ENCODE measurements at places on chromosomes 16 and 17.
A peak's percentile ranks its signal among the peaks of the same experiment; 100 is the strongest.

DNA sequence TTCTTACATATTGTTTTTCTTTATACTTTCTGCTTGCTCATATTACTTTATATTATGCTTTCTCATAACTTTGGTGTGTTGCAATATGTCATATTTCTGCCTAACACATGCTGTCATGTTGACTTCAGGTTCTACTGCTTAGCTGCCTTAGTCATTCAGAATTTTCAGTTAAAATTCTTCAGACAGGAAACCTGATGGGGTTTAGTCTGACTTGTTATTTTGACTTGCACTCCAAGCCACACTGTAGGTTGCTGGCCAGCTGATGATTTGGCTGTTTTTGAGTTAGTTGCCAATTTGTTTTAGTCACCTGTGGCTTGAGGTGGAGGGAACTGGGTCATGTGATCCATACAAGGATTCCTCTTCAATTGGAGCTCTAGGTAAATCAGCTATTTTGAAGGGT, 315.4 kb downstream of the MAP2K6 start:
- no peak for DNase-seq

DNA sequence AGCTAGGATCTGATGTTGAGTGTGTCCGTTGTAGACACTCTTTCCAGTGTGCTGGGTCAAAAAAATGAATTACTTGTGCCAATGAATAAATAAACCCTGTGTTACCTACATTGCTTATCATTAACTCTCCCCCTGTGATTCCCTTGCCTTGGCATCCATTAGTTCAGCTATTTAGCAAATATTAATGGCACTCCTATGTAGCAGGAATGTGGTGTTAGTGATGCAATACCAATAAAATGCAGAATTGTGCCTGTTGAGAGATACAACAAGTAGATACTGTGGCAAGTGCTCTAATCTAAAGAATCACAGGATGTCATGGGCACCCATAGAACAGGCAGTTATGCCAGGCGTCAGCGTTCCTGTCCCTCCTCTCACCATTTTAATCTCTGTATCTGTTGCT, 343.2 kb downstream of the PMP22 start:
- DNase-seq = no peak

GRCh38 chr17:1907909-1908698, 78.3 kb downstream of the RPA1 start:
- peak; percentile 74 for DNase-seq

- DNase-seq = no peak
These were observed 410.8 kb downstream of the CDH11 start for GRCh38 chr16:64711026-64711425.

DNA sequence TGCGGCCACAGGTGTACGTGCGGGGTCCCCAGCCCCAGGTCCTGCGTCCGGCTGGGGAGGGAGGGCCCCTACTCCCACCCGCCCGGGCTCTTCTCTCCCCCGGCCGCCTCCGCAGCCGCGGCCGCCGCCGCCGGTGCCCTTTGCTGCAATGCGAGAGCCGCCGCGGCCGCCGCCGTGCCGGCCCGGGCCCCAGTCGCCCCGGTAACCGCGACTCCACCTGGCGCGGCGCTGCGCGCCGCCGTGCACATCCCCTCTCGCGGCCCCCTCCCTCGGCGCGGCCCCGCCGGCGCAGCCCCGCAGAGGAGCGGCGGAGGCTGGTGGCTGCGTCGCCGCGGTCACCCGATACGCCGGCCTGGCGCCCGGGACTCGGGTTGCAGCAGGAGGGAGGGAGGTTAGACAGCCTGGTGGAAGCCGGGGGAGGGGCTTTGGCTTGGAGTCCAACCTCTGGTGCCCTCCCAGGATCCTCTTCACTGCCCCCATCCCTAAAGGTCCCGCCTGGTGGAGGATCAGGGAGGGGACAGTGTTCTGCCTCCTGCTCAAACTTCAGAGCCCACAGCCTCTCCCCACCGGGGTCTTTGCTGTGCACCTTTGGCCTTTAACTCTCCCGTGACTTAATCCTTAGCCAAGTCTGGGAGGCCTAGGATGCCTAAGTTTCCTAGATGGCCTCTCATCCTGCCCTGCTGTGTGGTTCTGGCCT, 32.9 kb downstream of the SRCIN1 start:
- peak; percentile 50 for DNase-seq

- no peak for DNase-seq
These were observed 223.7 kb downstream of the FOXL1 start for GRCh38 chr16:86802013-86802412.

GRCh38 chr17:8910969-8911604, 43.6 kb upstream of the PIK3R6 start:
- DNase-seq = no peak

- DNase-seq = no peak
These were observed 29.3 kb upstream of the GSG1L start for GRCh38 chr16:28092721-28093384.

DNA sequence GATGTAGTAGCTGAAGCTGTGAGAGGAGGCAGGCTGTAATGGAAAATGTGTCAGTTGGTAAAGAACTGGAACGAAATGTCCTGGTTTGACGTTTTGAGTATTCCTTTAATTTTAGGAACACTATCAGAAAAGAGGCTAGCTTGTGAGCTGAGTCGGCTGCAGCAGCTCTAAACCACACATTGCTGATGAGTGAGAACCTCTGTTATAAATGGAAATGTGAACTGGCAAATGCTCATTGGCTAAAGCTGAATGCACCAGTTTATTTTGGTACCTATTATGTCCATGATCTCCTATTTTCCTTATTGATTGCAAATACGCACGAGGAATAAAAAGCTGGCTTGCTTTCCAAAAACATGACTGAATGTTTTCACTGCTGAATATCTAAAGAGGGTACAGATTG, 11.0 kb upstream of the WIPI1 start:
- no peak for DNase-seq

GRCh38 chr17:38685491-38685890, 10.7 kb upstream of the EPOP start:
- no peak for DNase-seq

- DNase-seq = no peak
These were observed 23.1 kb downstream of the ACLY start for GRCh38 chr17:41895617-41896016.

- no peak for DNase-seq
These were observed 74.8 kb upstream of the MARCHF10 start for GRCh38 chr17:62882878-62883277.

DNA sequence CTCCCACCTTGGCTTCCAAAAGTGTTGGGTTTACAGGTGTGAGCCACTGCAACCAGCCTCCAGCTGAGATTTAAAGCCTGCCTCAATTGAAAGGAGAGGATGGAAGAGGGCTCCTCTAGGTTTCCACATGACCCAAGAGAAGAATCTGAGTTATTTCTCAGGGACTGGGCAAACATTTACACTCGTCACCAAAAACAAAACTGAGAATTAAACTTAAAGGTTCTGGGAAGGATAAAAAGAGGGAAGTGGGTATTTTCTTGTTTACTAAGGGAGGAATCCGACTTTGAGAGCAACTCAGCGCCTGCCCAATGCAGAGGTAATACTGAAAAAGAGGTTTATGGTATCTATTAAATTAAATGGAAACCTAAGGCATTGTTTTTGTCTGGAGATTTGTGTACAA, 13.3 kb downstream of the HOXB1 start:
- DNase-seq = no peak

DNA sequence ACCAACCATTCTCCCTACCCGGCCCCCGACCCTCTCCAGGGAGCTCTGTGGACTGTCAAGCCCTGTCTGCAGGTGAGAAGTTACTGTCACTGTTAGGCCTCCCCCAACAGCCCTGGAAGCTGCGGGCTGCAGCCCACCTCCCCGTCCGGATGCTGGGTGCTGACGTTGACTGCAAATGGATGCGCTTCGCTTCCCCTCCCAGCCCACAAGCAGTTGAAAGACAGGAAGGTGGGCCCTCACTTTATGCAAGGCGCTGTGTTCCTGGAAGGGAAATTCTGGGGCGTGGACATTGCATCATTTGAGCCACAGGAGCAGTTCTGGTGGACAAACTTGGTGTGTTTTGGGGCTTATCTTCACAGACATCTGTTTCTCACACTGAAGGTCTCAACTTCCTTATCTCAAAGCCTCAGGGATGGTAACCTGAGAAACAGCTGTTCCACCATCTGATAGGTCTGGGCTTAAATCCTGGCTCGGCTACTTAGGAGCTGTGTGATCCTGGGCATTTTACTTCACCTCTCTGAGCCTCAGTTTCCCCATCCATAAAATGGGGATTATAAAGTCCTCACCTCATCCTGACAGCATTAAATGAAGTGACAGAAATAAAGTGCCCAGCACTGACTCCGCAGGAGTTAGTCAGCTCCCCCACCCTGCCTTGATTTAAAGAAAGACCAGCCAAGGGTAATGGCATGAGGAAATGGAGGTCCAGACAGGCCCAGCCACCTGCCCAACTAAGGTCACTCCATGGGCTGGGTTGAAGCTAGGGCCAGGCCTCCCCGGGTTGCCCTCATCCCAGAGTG, 4.6 kb upstream of the DRC7 start:
- no peak for DNase-seq

DNA sequence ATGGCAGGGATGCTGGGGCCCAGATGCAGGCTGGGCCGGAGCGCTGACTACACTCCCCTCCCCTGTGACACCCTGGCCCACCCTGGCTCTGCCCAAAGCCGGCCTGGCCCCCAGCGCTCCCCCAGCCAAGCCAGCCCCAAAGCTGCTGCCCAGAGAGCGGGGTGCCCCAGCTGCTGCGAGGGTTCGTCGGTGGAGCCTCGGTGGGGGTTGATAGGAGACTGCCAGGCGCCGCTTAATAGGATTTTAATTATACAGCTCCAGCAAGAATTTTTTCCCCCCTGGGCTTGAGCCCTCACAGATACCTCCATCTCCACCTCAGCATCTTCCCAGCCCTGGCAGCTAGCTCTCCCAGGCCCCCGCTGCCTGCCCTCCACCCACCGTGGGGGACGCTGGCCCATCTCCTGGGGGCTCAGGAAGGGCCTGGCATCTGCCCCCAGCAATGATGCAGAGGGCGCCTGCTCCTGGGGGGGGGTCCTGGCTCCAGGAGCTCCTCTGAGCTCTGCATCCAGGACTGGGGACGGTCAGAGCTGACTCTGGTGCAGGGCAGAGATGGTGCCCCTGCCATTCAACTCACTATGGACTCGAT, 36.8 kb upstream of the DLX4 start:
- no peak for DNase-seq

DNA sequence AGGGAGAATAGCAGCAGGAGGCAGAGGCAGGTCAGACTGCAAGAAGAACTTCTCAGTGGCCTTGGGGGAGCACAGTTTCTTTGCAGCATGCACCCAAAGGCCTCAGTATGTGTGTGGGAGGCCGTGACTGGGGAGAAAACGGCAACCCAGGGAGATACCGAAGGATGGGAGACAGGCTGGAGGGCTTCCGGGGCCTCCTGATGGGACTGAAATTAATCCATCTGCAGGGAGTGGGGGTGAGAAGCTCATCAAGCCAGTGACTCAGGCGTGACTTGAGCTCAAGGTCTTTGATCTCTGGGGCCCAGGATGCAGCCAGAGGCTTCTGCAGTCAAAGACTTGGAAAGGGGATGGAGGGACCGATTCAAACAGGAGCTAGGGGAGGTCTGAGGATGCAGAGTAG, 5.1 kb upstream of the C17orf113 start:
- no peak for DNase-seq

DNA sequence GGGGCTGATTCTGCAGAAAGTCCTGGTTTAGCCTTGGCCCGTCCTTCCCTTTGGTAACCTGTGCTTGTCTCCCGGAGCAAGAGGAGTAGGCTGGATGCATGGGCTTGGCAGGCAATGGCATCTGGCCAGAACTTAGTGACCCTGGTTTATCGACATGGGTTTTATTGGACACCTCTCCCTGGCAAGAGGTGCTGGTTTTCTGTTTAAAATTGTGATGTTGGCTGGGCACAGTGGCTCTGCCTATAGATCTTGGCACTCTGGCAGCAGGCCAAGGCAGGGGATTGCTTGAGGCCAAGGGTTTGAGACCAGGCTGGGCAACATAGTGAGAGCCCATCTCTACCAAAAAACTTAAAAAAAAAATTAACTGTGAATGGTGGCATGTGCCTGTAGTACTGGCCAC, 31.2 kb downstream of the SLC12A3 start:
- no peak for DNase-seq

- DNase-seq = no peak
These were observed 12.5 kb downstream of the ARHGAP23 start for GRCh38 chr17:38440614-38441397.

DNA sequence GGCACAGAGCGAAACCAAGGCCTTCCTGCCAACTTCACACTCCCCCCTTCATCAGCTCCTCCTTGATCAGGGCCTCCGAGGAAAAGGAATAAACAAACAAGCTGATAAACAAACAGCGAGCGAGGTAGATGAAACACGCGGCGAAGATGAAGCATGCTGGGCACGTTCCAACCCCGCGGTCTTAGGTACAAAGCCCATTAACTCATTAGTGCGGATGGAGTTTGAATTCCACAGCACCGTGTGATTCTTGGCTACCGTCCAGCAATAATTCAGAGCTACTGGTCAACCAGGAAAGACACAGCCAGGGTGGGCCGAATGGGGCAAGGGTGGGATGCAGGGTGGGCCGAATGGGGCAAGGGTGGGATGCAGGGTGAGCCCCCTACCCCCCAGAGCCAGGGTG, 67.3 kb downstream of the RBFOX3 start:
- DNase-seq = no peak

DNA sequence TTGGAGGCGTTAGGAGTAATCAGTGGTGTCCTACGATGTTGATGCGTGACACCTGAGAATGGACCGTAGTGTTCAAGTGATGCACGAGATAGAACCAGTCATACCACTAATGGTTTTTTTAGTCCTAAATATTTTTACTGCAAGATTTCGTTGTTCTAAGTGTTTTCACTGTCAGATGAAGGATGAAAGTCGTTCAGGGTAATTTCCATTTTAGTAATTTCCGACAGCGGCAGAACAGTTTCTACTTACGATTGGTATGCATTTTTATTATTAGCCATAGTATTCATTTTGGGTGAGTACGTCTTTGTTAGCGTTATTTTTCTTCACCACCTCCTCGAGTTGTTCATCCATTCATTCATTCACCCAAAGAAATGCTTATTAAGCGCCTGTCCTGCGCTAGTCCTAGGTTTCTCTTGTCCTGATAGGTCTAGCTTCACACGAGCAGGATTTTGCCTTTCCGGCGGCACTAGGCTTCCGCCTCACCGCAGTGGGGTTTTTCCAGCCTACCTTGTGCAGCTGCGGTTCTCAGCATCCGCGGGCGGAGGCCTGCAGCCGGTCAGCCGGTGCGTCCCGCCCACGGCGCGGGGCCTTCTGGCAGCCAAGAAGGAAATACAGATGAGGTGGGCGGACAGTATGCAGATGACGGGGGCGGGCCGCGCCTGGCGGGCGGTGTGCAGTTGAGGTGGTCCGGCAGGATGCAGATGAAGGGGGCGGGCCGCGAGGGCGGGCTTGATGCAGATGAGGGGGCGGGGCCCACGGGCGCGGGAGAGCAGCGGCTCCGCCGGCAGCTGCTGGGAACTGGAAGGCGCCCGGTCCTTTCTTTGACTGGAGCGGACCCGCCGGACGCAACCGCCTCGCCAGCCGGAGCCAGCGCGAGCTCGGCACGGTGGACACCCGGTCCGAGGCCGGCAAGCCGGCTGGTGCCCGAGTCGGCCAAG, 146.4 kb downstream of the SPECC1 start:
- peak; percentile 70 for DNase-seq
